T-helper 17 cell (primary cell): ENCODE measurements at places on chromosomes 5 and 9.

DNA sequence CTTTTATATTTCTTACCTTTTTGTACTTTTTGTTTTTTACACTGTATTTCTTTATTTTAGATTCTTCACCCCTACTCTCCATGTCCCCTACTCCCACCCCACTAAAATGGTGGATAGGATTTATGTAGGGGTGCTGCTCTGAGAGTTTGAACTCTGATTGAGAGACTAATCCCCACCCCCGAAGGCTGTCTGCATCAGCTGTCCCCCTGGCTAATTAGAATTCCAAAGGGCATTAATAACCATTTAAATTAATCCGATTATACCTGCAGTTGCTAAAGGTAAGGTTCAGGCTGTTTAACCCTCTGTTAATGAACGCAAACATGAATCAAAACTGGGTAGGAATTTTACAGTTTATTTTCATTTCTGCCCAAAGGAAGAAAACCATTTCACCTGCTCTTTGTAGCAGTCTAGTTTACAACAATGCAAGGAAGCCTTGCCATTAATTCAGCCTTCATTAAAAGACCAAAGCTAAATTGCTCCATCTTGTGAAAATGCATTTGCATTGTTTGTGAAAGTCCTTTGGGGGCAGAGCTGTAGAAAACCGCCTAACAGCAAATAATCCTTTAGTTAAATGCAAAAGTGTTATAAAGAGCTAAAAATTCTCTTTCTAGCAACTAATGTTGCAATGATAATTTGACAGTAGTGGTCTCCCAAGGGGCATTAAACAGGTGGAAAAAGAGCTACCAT is 71.2 kb downstream of the ZCCHC7 start:
- DNase-seq: no peak

GRCh38 chr5:43121913-43122484 is 1.3 kb downstream of the ZNF131 start:
- no peak for DNase-seq

DNA sequence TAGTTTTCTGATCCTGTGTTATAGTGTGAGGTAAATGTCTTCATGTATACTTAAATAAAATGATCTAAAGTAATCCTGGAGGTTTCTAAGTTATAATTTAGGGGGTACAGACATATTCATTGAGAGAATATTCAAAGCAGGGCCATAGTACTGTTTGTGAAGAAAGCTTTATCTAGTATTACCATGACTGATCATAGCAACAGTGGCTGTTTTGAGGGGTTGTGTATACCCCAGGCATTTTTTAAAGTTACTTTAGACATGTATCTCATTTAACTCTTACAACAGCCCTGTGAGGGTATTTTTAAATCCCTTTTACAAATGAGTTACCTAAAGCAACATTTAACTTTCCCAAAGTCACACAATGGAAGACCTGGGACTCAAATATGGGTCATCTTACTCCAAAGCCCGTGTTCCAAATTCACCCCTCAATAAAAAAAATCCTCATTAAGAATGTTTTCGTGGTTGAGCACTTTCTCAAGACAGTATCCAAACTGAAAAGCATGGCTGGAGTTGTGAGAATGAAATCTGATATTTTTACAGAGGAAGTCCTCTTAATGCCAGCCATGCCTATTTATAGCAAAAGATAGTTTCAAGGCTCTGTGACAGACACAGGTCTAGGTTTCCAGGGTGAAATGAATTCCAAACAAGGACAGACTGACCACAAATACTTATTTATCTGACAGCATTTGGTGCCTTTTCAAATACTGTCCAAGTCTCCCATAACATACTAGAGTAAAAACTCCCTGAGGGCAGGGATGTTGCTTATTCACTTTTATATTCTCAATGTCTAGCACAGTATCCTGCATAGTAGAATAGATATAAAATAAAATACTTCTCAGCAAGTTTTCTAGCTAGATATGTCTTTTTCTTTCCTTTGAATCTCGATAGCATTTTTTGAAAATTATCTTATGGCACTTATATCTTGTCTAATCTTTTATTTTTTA is 10.4 kb downstream of the STOM start:
- DNase-seq: no peak

GRCh38 chr9:108750661-108751215 is 105.0 kb downstream of the ACTL7B start:
- no peak for DNase-seq

GRCh38 chr9:94819161-94819687 is 92.7 kb downstream of the AOPEP start:
- no peak for DNase-seq

- DNase-seq: no peak
These were observed 13.0 kb downstream of the SLC25A25 start for GRCh38 chr9:128081056-128081455.

- peak; percentile 18 for DNase-seq
These were observed 663 bp upstream of the SMIM27 start for GRCh38 chr9:32551276-32552051.

DNA sequence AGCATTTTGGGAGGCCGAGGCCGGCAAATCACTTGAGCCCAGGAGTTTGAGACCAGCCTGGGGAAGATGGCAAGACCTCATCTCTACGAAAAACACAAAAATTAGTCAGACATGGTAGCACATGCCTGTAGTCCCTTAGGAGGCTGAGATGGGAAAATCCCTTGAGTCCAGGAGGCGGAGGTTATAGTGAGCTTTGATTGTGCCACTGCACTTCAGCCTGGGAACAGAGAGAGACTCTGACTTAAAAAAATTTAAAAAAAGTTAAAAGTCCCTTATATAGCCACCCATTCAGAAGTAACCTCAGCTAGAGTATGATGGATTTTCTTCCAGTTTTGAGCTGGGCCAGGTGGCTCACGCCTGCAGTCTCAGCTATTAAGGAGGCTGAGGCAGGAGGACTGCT is 72.4 kb downstream of the UGCG start:
- no peak for DNase-seq

DNA sequence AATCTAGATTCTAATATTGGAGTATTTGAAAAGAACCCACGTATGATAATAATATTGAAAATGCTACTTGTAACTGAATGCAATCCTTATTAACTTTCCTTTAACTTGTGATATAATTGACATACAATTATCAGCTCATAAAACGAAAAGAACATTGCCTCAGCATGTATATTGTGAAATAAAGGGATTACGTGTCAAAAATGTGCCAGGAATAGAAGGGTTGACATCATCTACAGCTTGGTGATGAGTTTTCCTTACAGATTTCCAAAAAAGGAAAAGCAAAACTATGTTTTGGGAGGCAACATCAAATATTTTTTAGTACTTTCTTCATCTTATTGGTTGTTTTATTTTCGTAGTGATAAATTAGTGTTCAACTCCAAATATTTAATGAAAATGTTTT is 266.0 kb upstream of the PTGER4 start:
- no peak for DNase-seq

GRCh38 chr9:132027752-132028663 is 51.7 kb downstream of the MED27 start:
- no peak for DNase-seq

DNA sequence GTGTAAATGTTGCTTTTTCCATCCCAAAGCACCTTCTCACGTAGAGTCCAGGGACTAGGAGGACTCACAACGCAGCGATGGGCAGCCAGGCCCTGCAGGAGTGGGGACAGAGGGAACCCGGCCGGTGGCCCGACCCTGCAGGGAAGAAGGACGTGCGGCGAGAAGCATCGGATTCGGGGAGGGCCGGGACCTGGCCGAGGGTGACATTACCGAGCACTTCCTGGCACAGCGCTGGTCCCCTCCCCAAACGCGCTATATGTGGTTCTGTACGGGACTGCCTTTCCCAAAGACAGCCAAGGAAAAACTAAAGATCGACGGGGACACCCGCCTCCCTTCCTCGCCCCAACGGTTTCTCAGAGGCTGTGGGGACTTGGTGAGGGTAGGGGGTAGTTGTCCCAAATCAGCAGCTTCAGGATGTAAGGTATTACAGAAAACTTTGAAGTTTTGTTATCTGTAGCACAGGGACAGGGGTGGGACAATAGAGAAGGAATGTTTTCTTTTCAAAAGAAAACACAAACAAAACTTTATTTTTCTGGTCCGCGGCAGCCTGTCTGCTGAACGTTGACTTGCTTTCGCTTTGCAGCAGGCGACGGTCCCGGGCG is 887 bp upstream of the MAP3K1 start:
- peak; percentile 45 for DNase-seq

GRCh38 chr9:27355166-27355565 is 58.2 kb upstream of the EQTN start:
- DNase-seq: no peak

GRCh38 chr5:161098516-161098915 is 246.5 kb upstream of the ATP10B start:
- no peak for DNase-seq

GRCh38 chr9:31912636-31913035 is 471.8 kb upstream of the ACO1 start:
- DNase-seq: no peak

GRCh38 chr9:95447660-95448420 is 68.9 kb downstream of the PTCH1 start:
- no peak for DNase-seq

DNA sequence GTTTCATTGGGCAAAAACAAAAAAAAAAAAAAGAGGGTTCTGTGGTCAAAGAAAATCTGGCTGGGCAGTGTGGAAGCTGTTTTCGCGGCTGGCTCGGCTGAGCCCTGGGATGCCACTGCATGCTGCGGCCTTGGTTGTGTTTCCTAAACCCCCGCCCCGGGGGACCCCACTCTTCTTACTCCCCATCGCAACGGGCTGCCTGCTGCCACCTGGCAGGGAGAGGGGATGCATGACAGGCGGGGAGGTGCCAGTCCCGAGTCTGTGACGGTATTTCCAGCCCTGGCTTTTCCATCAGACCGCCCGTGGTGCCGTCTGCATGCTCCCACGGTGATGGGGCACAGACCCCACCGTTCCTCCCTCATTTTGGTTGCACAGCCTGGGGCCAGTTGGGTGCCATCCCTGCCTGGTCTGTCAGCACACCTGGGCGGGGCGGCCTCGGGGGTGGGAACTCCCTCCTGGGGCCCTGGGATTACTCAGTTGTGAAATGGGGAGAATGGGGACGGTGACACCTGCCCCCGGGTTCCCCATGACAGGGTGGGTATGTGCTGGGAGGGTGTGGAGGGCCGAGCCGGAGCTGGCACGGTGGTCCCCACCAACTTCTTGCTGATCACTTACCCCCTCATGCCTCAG is 101.0 kb downstream of the RXRA start:
- DNase-seq: no peak

DNA sequence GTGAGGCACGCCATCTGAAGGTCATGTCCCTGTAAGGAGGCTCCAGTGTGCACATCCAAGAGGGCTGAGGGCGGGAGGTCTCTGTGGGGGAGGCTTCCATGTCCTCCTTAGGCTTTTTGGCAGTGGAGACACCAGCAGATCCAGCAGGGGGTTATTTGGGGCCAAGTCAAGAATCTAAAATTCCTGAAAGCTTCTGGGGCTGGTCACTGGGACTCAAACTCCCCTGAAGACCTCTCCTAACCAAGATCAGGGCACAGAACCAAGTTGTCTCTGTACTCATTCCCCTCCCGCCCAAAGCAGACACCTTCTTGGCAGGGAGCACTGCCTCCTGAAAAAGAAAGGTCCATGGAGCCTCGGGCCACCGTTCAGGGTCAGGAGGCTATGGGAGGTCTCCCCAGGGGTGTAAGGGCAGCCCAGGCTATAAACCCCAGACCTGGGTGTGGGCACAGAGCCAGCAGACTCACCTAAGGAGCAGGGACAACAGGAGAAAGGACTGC is 127.4 kb upstream of the ADRA1B start:
- DNase-seq: no peak

DNA sequence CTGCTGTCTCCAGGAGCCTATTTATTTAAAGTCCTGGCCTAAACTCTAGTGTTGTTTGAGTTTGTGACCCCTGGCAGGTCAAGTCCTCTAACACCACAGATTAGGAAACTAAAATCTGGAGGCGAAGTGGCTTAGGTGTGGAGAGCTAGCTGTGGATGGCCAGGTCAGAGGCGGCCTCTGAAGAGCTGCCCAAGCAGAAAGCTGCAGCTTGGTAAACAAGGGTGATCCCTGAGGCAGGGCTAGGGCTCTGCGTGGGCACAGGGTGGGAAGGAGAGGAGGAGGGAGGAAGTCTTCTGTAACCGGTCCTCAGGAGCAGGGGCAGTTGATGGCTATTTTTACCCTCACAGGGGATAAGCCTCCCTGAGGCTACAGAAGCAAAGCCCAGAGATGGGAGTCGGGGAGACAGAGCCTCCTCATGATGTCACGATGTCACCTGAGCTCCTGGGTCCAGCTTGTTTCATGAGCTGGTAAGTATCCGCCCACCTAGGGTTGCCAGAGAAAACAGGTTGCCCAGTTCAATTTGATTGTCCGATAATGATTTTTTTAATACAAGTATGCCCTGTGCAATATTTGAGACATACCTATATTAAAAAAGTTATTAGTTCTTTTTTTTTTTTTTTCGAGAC is 25.9 kb upstream of the BOD1 start:
- no peak for DNase-seq

DNA sequence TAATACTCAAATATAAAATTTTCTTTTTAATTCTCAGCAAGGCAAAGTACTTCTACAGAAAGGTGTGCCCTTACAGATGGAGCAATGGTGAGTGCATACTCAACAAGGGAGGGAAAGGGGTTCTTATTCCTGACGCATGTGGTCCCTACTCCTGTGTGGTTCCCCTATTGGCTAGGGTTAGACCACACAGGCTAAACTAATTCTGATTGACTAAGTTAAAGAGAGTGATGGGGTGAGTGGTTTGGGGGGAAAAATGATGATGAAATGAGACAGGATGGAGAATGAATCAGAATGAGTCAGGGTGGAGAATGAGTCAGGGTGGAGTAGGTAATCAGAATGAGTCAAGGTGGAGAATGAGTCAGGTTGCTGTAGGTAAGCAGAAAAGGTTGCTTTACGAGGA is 22.9 kb upstream of the HMGCS1 start:
- no peak for DNase-seq

DNA sequence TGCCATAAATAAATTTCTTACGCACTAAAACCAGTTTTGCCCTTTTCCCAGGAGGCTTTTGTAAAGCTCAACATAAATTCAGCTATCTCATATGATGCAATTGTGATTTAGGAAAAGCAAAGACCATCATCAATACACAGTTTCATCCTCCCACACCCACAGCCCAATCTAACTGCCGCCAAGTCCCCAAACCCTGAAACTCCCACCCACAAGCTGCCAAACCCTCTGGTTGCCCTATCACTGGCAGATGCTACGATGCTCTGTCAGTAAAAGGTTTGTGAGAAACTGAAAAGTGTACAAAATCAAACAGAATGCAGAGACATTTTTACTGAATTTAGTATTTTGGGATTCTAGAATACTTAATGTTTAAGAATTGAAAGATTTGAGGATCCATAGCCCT is 42.8 kb upstream of the NR4A3 start:
- no peak for DNase-seq

GRCh38 chr5:11177999-11178711 is 417.1 kb upstream of the DAP start:
- no peak for DNase-seq
